ENCODE measurements at places on chromosomes 5 and 9.

DNA sequence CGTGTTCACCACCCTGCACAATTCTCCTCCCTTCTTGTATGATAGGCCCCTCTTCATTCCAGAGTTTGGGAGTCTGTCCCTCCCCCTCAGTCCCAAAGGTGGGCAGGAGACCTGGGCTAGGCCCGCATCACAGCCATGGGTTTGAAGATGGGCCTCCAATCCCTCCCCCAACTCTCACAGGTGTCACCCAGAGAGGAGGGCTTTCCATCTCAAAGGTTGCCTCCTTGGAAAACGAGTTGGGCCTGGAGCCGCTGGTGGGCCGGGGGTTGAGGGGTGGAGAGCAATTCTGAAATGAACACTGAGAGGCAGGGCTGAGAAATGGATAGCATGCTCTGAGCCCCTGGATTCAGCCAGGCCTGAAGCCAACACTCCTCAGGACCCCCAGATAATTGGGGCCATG lies 6.2 kb downstream of the ADAMTS2 start:
- DNase-seq: no peak

- DNase-seq: peak; percentile 76
Observed at GRCh38 chr9:17064558-17064957, 70.3 kb upstream of the CNTLN start.

- DNase-seq: peak; percentile 68
Observed at GRCh38 chr5:14190194-14191164, 47.3 kb downstream of the TRIO start.

- DNase-seq: no peak
Observed at GRCh38 chr9:107932601-107933000, 443.0 kb upstream of the KLF4 start.

- DNase-seq: no peak
Observed at GRCh38 chr5:78716206-78716605, 67.6 kb upstream of the LHFPL2 start.

DNA sequence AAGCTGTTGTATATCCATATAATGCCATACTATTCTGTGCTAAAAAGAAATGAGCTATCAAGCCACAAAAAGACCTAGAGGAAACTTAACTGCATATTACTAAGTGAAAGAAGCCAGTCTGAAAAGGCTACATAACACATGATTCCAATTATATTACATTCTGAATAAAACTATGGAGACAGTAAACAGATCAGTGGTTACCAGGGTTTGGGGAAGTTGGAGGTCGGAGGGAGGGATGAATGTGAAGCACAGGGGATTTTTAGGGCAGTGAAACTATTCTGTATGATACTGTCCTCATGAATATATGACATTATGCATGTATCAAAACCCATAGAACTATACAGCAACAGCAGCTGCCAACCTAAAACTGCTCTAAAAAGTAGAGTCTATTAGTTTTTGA lies 5.6 kb upstream of the RFK start:
- no peak for DNase-seq
